ENCODE measurements at places on chromosomes 5 and 9.

GRCh38 chr5:42270771-42271170 is 152.5 kb upstream of the GHR start:
- no peak for DNase-seq

DNA sequence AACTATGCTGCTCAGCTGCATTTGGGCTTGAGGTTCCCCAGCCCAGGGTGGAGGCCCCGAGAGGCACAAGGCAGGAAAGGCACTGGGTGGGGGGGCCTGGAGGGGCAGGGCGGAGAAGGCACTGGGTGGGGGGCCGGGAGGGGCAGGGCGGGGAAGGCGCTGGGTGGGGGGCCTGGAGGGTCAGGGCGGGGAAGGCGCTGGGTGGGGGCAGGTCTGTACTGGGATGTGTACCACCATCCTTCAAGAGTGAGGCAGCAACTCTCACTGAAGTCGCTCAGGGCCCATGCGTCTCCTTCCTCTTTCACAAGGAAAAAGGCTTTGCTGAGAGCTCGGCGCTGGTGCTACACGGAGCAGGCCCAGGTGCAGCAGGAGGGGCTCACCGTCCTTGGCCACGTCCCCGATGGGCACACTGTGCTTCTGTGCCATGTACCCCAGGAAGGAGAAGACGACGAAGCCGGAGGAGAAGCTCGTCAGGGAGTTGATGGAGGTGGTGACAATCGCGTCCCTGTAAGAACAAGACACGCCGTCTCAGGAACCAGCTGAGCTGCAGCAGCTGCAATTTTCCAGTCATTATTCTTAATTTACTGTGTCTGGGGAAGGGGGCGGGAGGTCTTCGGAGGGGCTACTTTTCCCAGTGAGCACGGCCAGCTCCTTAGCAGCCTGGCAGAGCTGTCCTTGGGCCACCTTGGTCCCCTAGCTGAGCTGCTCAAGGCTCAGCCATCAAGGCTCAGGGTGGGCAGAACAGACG is 30.8 kb downstream of the SLC6A3 start:
- DNase-seq: no peak

DNA sequence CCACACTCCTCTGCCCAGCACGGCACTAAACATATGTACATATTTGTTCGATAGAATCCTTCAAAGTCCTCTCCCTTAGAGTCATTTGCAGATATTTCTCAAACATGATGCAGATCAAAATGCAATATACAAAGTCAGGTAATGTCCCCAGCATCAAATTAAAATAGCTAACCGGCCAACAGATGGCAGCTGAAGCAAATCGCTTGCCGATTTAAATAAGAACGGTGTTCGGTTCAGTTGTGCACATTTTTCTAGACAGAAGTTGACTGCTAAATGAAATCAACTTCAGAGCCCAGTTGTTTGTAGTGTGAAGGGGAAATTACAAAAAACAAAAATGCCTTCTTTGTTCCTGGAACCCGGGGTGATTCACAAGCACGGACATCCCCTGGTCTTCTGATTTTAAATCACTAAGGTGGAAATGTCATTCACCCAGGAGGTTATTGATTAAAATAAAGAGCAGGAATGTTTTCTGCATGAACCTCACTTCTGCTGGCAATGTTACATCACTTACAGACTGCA is 219.2 kb downstream of the EBF1 start:
- no peak for DNase-seq

- DNase-seq: no peak
Measured at GRCh38 chr5:89270901-89271300, 387.9 kb upstream of the MEF2C start.

- DNase-seq: no peak
Measured at GRCh38 chr5:89445106-89445745, 562.2 kb upstream of the MEF2C start.

- DNase-seq: no peak
Measured at GRCh38 chr5:139418793-139419192, 14.9 kb upstream of the SPATA24 start.

DNA sequence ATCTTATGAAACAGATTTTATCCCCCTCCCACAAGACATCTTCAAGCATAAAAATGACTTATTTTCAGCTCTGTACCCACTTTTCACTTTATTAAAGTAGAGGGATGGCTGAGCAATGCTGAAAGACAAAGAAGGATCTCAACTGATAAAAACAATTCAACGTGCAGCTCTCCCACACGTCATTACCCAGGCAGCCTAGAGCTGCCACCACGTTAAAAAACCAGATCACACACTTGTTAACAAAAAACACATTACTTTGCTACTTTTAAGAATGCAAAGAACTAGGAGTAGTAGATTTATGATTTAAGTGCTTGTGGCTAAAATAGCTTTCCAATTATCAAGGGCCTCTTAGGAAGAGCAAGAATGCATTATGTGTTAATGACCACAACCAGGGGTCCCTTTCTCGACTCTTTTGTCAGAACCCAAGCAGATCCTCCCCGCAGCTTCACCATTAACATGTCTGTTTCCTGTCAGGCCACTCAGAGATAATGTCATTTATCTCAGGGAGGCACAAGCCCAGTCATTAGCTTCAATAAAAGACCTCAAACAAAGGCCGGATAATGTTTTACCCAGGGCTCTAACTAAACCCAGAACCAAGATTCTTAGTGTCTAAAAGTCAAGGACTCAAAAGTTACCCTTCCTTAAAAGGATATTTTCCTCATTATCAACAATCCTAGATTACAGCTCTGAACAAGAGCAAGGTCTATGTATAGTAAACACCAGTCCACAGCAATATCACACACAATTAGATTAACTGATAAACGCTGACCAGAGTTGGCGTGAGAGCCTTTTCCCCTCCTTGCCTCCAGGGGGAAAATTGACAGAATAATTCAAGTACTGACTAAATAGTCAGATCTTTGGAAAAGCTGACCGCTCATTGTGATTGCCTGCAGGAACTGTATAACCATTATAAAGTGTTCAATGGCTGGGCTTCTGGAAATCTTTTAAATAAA is 7.5 kb downstream of the ZNF608 start:
- no peak for DNase-seq

- no peak for DNase-seq
Measured at GRCh38 chr5:123448017-123448617, 24.9 kb upstream of the CEP120 start.

GRCh38 chr9:120741701-120742100 is 27.4 kb upstream of the MEGF9 start:
- DNase-seq: no peak

DNA sequence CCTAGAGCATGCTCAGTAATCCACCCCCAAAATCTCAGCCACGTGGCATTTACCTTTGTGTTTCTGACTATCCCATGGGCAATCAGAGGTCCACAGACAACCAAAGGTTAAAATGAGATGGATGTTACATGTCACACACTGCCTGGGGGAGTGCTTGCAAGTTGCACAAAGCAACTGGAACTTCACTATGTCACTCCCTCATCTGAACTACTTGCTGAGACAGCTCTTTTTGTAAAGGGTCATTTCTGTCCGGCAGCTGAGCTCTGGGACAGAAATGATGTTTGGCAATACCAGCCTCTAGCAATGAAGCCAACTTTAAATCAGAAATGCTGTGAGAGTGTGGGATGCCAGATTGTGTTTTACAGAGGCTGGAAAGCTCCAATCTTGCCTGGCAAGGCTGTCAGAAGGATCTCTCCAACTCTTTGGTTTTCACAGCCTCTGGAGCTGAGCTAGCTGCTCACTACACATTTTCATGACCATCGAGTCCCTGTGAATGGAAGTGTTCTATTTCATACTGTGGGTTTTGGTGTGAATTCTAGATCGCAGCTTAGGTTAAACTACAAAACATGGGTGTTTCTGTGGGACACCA is 66.3 kb upstream of the TMEM215 start:
- DNase-seq: no peak

DNA sequence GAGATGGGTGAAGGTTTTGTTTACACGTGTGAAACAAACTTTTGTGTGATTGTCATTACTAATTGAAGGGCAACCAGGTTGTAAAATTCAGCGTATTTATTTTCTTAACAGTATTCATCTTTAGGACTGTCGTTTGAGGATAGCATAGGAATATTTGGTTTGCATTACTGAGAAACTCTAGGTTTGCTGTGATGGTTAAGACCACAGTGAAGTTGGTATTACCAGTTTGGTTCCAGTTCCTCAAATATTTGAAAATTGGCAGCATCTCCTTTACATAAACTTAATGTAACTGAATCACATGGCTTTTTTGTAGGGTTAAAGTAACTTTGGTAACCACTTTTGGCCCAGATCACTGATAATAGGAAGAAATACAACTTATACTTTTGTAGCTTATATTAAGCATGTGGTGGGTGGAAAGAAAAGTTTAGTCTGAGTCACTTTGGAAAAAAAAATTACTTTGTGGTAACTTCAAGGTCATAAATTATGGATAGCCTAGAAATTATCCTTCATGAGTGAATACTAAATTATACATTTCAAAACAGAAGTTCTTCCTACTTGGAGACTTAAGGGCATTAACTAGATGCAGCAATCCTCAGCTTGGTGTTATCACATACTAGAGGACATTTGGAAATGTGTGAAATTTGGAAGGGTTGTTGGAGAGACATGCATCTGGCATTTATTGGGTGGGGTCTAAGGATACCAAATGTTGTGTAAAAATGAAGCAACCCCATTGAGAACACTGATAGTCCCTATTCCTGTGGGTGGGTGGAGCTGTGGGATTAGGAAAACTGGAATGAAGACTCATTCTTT is 33.9 kb downstream of the G3BP1 start:
- no peak for DNase-seq

- no peak for DNase-seq
Measured at GRCh38 chr9:136404801-136405136, 4.8 kb upstream of the SNAPC4 start.

DNA sequence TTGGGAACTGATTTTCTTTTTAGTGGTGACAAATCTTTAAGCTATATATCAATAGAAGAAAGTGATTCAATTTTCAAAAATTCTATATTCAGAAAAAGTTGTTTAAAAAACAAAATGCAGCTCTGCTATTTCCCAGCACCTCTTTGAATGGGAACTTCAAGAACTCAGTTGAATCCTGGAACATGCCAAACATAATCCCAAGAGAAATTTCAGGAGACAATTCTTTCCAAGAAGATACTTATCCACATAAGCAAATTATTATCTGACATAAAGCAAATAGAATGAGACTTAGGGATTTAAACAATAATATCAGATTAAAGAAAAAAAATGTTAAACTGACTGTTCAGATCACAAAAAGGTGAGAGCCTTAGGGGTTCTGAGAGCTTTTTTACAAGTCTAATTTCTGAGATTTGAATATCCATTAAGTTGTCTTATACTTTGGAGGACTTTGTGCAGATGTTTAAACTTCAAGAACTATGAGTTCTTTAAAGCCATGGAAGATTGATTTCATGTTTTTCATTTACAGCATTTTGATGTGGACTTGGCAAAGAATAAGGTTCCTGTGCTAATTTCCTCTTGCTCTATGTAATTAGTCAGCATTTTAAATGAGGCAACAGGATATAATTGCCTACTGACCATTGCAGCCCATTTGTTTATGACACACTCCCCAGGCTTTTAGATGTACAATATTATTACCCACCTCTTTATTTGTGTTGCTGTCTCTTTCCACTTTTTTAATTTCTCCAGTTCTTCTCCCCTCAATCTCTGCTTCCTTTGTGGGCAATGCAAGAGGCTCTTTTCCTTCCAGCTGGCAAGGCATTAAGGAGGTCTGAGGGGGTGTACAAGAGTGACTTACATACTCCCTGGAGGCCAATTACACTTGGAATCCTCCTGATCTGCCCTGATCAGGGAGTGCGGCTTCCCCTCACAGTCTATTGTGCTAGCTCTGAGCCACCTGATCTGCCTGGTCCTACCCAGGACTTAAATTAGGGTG is 419.1 kb downstream of the NR2F1-AS1 start:
- no peak for DNase-seq

DNA sequence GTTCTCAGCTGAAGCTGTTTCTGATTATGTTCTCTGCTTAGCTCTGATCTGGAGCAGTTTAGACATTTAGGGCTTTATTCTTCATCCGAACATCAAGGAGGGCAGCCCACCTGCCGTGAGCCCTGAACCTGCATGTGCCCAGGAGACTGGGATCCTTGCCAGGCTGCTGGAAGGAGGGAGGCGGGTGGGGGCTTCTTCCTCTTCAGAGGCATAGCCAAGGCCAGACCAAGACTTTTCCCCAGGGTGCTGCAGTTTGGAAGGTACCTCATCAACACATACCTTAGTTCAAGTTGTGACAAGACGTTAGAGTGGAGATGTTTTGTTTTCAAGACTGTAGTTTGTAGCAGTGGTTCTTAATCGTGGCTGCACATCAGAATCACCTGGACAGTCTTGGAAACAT is 64.9 kb downstream of the RALGPS1 start:
- no peak for DNase-seq

GRCh38 chr9:126836216-126836615 is 24.2 kb upstream of the ZBTB34 start:
- DNase-seq: no peak

DNA sequence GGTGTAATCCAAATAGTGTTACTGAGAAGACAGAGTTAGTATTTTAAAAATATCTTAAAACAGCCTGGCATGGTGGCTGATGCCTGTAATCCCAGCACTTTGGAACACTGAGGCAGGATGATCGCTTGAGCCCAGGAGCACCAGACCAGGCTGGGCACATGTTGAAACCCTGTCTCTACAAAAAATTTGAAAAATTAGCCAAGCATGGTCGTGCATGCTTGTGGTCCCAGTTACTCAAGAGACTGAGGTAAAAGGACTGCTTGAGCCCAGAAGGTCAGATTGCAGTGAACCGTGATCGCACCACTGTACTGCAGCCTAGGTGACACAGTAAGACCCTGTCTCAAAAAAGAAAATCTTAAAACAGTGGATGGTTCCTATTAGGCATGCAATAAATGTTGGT is 12.4 kb downstream of the IFNA1 start:
- no peak for DNase-seq

- DNase-seq: no peak
Measured at GRCh38 chr5:110735556-110735955, 3.3 kb upstream of the SLC25A46 start.

DNA sequence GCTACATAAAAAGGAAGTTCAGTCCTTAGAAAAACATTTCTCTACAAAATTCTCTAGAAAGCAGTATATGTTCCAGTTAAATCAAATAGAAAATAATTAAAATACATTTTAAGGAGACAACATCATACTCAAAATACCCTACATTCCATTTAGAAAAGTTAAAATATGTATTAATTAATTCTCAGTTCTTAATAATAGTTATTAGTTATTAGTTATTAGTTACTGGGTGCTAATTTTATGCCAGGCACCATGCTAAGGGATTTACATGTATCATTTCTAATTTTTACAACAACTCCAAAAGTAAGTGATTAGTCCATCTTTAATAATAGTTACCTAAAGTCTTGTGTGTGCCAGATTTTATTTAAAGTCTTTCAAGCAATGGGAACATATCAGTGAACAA is 38.0 kb downstream of the FAM114A2 start:
- no peak for DNase-seq

GRCh38 chr5:81830596-81830995 is 79.7 kb upstream of the SSBP2 start:
- no peak for DNase-seq

- DNase-seq: no peak
Measured at GRCh38 chr5:73151766-73152410, 21.1 kb upstream of the TMEM174 start.

- DNase-seq: no peak
Measured at GRCh38 chr5:178391480-178391879, 158.9 kb upstream of the PHYKPL start.

GRCh38 chr5:131386779-131387178 is 122.9 kb downstream of the CDC42SE2 start:
- DNase-seq: peak; percentile 77

- no peak for DNase-seq
Measured at GRCh38 chr5:179279347-179280094, 65.7 kb downstream of the ADAMTS2 start.

- DNase-seq: no peak
Measured at GRCh38 chr5:61809651-61810050, 477.6 kb downstream of the ZSWIM6 start.

- DNase-seq: no peak
Measured at GRCh38 chr9:13445103-13445500, 165.6 kb upstream of the MPDZ start.
